Effector memory CD8-positive, alpha-beta T cell (primary cell): ENCODE measurements at places on chromosomes 6 and 20.
A peak's percentile ranks its signal among the peaks of the same experiment; 100 is the strongest.

- no peak for DNase-seq
Measured at GRCh38 chr6:82571455-82571854, 207.8 kb downstream of the TPBG start.

GRCh38 chr6:47290124-47290834 is 19.4 kb downstream of the TNFRSF21 start:
- DNase-seq, result no peak

DNA sequence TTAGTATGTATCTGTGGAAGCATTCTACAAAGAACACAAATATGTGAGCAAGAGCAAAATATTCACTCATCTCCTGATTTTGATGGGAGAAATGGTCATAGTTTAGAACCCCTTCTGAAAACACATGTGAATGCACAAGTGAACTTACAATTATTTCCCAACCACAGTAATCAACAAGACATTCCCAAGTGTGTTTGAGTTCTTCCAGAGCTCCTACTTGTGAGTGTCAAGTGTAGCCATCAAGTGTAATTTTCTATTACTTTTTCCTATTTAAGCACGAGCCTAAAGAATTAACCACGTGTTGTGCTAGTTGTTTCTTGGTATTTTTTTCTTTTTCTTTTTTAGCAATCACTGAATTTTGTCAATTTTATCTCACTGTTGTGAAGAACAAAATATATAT is 402.3 kb downstream of the NKAIN2 start:
- no peak for DNase-seq

GRCh38 chr6:28907394-28907793 is 16.4 kb downstream of the TRIM27 start:
- DNase-seq, result no peak

DNA sequence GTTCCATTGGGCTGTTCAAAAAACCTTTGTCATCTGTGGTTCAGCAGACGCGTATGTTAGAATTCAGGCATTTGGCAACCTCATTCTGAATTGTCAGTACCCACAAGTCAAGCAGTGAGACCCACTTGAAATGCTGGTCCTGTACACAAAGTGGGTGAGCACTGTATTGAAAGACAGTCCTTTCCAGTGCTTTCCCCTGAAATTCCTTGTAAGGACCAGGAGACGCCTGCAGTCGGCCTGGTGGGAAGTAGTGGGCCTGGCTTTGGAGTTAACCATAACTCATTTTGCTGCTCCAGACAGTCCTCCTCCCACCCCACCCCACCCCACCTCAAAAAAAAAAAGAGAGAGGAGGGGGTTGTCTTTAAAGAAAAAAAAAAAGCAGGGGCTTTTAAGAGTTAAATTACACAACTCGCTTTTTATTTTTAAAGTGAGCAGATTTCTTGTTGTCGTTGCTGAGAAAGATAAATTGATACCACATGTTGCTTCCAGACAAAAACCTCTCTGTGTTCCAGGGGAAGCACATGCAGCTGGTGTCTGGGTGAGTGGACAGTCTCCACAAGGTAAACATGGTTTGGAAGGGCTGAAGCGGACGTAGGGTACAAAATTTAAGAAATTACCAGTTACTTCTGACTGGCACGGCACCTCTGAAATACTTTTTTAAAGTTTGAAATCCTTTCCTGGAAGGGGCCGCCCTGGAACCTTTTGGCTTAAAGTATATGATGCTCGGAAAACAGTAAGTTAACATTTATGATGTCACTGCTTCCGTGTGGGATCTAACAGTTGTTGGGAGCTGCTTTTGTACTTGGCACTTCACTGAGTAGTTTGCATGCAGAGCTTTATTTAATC is 95.3 kb downstream of the FOXO3 start:
- DNase-seq, result no peak

DNA sequence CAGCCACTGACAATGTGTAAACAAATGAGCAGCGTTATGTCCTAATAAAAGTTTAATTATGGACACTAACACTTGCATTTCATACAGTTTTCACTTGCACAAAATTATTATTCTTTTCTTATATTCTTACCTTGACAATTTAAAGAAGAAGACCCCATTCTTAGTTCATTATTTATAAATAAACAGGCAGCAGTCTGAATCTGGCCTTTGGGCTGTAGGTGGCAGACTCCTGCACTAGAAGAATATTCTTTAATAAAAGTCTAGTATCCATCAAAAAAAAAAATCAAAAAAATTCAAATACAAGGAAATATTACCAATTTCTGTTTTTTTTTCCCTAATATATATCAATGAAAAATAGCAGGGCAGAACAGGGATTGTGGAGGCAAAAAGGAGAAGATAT is 24.8 kb downstream of the PTCHD4 start:
- DNase-seq, result no peak

DNA sequence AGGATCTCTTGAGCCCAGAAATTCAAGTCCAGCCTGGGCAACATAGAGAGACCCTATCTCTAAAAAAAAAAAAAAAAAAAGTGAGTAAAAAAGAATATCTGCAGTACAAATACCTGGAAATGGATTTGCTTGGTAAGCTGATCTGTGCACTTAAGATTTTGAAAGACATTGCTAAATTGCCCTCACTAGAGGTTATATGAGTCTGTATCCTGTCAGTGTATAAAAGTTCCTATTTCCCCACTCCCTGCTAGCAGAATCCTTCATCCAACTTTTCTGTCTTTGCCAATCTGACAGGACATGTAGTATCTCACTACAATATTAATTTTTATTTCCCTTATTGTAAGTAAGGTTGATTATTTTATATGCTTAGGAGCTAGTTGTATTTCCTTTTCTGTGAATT is 36.1 kb downstream of the BICRAL start:
- no peak for DNase-seq

GRCh38 chr6:113662688-113663333 is 194.3 kb upstream of the MARCKS start:
- no peak for DNase-seq

- no peak for DNase-seq
Measured at GRCh38 chr6:3403238-3404173, 53.3 kb downstream of the SLC22A23 start.

DNA sequence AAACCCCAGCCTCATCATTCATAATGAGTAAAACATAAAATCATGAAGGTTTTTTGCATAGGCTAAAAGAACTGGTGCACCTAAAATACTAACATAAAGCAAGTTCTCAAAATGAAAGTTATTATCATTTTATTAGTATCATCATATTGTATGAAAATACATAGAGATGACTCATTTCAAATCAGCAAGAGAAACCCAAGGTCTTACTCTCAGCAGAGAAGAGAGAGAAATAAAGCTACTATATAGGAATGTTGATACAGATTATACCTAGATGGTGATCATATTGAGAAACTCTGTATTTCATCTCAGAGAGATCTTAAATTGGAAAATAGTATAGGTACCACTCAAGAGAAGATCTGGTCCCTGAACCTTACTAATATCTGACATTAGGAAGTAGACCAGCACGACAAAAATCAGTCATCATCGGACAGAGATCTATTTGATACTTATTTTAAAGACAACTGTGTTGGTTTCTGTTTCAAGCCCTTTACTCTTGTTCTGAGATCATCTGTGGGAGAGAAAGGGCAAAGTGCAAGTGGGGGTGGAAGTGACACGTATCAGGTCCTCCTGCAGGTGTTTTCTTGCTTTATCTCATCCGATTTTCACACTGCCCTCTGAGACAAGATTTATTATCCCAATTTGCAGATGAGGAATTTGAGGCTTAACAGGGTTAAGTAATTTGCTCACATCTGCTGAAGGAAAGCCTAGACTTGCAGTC is 532.3 kb downstream of the MAFB start:
- no peak for DNase-seq

DNA sequence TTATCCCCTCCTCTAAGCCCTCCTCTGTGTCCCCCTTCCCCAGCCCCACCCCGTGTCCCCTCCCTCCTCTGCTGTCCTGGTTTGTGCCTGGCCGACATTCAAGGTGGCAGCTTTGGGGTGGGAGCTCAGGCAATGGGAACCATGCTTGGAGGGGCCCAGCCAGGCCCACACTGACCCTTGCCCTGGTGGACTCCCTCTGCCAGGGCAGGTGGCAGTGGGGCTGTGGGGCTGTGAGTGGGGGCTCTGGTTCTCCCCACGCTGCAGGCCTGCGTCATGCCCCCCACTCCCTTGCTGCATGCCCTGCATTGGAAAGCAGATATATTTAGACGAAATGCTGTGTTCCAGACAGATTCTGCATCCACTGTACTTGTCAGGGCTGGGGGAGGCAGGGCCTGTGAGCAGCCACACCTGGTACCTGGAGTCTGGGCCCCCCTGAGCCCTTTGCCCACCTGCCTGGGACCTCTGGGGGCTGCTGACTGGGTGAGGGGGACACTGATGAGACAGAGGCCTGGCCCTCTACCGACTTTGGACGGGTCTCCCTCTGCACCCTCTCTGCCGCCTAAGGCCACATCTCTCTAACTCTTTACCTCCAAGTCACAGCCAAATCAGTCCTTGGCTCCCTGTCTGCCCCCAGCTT is 14.2 kb downstream of the DLGAP4 start:
- no peak for DNase-seq

- no peak for DNase-seq
Measured at GRCh38 chr6:5351552-5352210, 90.4 kb downstream of the FARS2 start.

DNA sequence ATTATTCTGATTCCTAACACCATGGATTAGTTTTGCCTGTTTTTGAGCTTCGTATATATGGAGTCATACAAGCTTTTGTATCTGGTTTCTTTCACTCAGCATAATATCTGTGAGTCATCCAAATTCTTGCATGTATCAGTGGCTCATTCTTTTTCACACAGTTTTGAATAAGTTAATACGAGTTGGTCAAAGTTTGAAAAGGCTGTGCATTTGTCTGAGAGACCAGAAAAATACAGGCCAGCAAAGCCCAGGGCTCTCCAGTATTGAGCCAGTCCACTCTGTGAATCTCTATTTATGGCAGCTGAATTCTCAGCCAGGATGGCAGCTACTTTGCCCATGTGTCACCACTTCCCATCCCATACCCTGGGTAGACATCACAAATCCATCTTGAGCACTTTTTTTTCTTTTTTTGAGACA is 7.2 kb upstream of the CHMP4B start:
- no peak for DNase-seq

- no peak for DNase-seq
Measured at GRCh38 chr6:13139119-13139518, 189.2 kb downstream of the TBC1D7 start.

DNA sequence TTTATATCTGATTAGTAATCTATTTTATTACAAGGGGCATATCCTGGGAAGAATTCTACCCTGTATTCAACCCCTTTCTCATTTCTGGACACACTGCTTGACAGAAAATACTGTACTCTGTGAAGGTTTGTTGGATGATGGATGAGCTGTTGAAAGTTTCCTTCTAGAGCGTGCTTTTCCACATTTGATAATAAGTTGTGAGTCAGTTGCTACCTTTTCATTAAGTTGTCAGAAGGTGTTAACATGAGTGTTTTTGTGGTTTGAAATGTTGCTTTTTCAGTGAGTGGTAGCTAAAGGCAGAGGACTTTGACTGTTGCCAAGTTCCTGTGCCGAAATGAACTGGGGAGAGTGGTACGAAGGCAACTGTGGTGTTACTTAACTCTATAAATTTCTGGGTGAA is 3.9 kb upstream of the ECI2 start:
- DNase-seq, result no peak

DNA sequence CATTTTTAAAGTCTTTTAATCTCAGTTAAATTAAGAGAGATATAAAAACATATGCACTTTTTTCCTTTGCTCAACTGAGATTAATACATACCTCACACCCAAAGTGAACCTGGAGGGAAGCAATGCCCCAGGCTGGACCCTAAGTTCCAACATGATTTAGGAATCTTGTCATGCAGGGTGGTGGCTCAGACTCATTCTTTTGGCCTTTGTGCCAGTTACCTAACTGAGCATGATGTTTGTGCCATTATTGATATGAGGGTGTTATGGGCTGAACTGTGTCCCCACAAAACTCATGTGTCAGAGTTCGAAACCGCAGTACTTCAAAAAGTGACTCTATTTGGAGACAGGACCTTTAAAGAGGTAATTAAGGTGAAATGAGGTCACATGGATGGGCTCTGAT is 188.0 kb downstream of the ARHGAP18 start:
- DNase-seq, result no peak

DNA sequence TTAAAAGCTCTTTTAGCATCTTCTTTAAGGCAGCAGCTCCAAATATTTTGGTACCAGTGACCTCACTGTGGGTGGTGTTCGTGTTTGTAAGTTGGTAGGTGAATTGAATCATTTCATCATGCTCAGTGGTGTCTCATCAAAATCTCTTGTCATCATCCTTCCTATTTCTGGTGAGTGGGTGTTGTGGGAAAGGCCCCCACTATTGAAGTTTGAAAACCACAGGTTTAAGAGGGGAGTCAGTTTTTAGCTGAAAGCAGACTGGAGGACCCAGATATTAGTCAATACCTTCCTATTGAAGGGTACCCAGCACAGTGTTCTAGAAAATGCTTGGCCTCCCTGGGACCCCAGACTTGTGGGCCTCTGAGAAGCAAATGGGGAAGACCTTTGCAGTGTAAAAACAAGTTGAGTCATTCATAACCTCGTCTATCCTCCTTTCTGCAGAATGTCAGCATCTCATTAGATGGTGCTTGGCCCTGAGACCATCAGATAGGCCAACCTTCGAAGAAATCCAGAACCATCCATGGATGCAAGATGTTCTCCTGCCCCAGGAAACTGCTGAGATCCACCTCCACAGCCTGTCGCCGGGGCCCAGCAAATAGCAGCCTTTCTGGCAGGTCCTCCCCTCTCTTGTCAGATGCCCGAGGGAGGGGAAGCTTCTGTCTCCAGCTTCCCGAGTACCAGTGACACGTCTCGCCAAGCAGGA is 3.7 kb downstream of the PIM1 start:
- no peak for DNase-seq

- DNase-seq, result no peak
Measured at GRCh38 chr6:1667012-1667804, 57.5 kb downstream of the FOXC1 start.

- DNase-seq, result peak; percentile 26
Measured at GRCh38 chr6:43308101-43308989, at the start of gene CRIP3. Gene CRIP3 (minus strand): TSS chr6:43308826. CDS start chr6:43308792, 34 bp downstream.

- no peak for DNase-seq
Measured at GRCh38 chr20:62423326-62423706, 4.0 kb downstream of the RBBP8NL start.

DNA sequence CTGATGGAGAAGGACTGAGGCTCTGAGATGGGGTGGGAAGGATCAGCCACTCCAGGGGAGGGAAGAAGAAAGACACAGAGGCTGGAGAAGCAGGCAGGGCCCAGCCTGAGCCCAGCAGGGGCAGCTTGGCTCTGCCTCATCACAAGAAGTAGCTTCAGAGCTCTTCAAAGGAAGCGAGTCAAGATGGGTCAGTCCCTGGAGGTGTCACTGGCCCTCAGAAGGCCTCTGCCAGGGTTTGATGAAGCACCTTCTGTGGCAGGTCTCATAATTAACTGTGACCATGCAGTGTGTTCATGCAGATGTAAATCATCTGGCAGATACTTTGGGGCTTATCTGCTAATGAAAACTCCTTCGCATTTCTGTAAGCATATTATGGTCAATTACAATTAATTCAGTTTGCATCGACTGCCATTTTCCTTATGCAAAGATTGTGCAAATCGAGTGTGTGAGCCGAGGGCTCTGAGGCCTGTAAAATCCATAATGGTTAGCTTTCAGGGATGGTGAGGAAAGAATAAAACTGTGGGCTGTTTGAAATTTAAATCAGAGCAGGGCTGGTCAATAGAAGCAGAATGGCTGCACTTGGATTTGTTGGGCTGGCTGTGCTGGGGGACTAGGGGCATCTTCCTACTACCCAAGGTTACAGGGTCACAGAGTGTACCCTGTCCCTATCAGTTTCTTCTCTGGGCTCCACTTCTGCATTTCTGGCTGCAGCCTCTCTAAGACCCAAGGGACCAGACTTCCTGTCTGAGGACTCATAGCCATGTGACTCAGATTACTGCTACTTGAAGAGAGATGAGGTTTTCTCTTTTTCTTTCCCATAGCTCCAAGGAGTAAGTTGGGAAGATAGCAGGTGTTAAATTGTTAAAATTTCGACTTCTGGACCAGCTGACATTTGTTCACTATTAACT is 376.6 kb downstream of the DHX35 start:
- no peak for DNase-seq
